ENCODE measurements at places on chromosomes 2 and 18. TPM values are rescaled to one million over a fixed set of nuclear protein-coding genes. Genes with fewer than 3 reads are reported as not detected.

The B3GNT7 gene
- total RNA-seq = 110 TPM

DNA sequence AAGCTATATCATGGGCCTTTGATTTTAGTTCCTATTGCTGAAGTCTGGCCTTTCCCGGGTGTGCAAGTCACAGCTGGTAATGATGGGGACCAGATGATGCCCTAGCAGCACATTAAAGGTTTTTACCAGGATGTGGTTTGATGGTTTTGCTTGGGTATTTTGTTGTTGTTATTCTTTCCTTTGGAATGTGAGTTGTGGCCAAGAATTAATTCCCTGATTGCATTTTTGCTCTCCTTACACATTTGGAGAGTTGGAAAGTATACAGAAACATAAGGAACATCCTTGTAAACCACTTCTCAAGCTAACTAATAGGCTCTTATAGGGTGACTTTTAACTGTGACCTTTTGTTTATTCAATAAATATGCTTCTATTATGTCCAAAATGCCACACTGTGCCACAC, 154.1 kb upstream of the MMADHC start:
- no peak for DNase-seq

DNA sequence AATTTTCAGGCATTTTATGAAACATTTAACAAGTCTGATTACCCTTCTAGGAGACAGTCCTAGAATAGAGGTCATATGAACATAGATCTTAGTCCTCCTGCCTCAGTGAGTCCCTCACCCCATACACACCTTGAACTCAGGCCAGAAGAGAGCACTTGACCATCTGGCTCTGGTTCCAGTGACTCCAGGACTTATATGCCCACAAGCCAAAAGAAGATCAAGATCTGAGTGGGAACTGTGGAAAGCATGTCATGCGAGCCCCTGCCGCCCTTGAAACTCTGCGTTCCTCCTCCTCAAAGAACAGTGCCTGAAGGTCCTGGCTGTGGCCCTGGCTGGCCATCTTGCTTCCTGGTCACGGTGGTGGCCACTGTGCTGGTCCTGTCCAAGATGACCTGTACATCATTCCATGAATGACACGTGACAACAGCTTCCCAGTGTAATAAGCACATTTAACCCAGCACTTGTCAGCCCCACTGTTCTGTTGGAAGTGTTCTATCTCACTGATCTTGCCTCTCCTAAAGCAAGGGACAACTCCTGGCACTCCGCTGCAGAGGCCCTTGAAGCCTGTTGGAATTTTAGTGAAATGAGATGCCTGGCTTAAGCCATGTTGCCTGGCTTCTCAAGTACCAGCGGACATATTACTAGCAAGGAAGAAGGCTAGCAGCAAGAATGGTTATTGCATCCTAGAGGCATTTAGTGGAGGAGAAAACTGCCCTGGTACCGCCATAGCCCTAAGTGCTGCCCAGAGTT, 17.6 kb downstream of the TTC32 start:
- DNase-seq = no peak

DNA sequence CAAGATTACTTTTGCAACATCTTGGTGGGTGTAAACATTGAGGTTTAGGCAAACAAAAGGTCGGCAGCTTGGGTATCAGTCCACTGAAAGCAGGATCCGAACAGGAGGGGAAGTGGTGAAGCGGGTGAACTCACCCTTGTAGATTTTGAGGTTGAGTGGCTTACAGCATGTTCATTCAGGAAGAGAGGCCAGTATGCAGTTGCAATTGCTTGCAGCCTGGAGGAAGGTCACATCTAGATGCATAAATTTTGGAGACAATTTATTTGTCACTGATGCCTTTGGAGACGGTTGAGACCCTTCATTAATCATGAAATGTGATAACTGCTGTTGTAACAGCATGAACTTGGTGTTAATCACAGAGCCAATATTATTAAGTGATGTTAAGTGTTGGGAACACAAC, 131.1 kb downstream of the LTBP1 start:
- DNase-seq = no peak

Measured in left colon (tissue), 2 donors.